NCI-H748 treated with DMSO at 0.1 percent for 48 hours (cell line): ENCODE measurements at places on chromosomes 5 and 9.

GRCh38 chr9:15966471-15966870 is 413.6 kb downstream of the CCDC171 start:
- DNase-seq, result no peak

GRCh38 chr5:150492621-150493020 is 15.3 kb upstream of the NDST1 start:
- no peak for DNase-seq

- DNase-seq, result no peak
These were observed 2.6 kb upstream of the NIPAL4 start for GRCh38 chr5:157457391-157457790.

- DNase-seq, result no peak
These were observed 47.0 kb upstream of the MYO10 start for GRCh38 chr5:16983022-16983639.

GRCh38 chr9:69674112-69674685 is 2.0 kb upstream of the APBA1 start:
- no peak for DNase-seq

- no peak for DNase-seq
These were observed 14.1 kb downstream of the HSPB3 start for GRCh38 chr5:54469622-54470021.

DNA sequence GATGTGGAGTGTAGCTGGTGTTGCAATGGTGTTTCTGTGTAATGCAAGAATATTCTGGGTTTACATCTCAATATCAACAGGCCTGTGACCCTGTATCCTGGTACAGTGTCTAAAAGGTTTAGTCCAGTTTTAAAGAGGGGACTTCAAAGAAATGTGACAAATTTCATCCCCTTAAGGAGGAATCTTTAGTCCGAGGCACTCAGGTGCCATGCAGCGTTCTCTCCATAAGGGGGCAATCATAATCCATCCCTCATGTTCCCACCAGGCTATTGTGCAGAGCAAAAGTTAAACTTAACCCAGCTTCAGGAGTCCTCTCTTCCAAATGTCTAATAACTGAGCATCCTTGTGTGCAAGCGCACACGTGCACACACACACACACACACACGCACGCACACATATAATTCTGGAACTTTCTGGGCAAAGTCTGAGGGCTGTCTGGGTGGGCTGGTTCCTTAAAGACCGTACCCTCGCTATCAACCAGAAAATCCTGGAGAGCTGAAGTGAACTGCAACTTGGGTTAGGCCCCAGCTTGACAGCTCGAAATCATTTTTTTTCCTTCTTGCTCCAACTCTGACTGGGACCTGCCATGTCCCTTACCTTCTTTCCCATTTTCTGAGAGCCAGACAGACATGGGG is 46.0 kb downstream of the CRB2 start:
- no peak for DNase-seq

DNA sequence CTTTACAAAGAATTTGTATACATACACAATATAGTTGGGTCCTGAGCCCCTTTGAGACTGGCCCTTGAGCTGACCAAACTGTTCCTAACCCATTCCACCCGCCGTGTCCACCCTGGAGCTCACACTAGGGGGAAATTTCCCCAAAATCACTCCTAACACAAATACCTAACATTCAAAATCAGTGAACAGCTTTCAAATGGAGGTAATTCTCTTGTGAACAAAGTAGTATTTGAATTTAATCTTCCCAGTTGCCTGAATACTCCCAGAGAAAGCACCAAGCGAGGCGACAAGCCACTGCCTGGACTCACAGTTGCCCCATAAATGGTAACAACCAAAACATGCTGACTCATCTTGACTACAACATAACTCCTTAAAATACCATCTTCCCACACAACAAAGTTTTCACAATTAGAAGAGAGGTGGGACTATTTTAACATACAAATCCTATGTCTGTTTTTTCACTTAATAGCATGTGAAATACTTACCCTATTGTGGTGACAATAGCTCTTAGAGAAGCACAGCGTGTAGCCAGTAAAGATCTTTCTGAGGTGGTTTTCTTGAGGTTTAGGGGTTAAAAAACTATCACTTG is 31.7 kb upstream of the SCAMP1 start:
- no peak for DNase-seq

GRCh38 chr5:121890297-121890858 is 38.7 kb downstream of the FTMT start:
- DNase-seq, result no peak

- no peak for DNase-seq
These were observed 26.4 kb downstream of the DAPK1 start for GRCh38 chr9:87524061-87524460.

DNA sequence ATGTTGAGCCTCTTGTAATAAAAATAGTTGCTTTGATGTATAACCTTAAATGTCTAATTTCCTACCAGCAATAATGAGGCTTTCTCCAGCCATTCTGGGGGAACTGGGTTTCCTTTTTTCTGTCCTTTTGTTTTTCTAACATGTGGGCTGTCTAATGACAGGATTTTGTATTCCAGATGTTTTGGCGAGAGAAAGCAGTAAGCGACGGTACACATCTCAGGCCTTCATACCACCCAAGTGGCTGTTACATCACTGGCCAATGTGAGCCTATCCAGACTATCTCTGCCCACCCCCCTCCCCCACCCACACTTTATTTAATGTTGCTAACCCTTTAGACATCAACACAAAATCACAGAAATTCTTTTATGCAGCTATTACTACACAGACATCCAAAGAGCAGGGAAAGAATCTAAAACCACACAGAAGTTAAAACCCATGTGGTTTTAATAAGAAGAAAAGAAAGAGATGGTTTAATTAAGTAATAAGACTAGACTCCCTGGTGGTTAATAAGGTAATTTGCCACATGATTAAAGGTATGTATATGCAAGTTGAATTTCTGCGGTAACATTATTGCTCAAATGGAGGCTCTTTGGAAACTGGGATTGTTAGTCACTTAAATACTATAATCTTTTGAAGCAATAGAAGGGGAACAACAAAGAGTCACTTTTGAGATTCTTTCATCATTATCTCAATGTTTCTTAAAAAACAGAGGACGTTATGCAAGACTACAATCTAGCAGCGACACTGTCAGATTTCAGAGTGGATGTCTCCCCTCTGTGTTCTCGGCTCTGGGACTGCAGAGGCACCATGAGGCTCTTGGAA is 365.1 kb downstream of the ENC1 start:
- no peak for DNase-seq

DNA sequence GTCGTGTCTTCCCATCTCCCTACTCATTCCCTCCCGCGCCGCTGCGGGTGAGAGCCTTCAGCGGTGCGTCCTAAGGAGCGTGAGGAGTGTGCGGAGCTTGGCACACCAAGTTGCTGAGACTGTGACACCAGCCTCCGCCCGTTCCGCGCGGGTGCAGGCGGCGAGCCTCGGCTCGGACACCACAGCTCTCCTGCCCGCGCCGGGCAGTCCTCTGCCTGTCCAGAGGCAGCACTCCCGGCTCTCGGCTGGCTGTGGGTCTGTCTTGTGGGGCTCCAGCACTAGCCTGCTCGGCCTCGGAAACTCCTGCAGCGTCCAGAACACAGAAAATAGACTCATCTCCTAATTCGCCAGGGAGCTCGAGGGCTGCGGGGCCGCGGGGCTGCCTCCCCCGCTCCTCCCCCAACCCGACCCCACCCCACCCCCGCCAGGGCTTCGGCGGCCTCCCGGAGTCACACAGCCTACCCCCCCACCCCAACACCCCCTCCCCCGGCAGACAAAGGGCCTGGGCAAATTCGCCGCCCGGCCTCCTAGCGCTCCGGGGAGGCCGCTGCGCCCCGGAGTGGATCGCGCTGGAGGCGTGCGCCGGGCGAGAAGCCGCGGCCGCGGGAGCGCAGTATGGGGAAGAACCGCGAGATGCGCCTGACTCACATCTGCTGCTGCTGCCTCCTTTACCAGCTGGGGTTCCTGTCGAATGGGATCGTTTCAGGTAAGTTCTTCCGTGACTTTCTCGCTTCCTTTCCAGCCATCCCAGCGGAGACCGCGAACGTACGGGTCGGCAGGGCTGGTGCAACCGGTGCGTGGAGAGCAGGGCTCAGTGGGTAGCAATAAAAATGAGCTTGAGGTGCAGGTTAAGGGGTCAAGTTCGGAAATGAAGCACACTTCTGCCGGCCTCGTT is at the start of gene ADAMTS19:
Gene ADAMTS19 (plus strand): TSS at position 522 of the 895 bp plus-strand sequence. CDS start 94 bp downstream, at position 616.
- no peak for DNase-seq

GRCh38 chr9:83475741-83476140 is 62.5 kb downstream of the FRMD3 start:
- DNase-seq, result no peak
